CD4-positive, alpha-beta T cell treated with Interleukin-4 for 4 hours (primary cell): ENCODE measurements at places on chromosomes 1 and 21.

GRCh38 chr1:79663916-79664315 lies 657.4 kb upstream of the ADGRL4 start:
- DNase-seq = no peak

GRCh38 chr1:147756341-147756740 lies 4.1 kb downstream of the GJA5 start:
- DNase-seq = no peak

GRCh38 chr1:85575363-85575995 lies 5.1 kb upstream of the CCN1 start:
- no peak for DNase-seq

DNA sequence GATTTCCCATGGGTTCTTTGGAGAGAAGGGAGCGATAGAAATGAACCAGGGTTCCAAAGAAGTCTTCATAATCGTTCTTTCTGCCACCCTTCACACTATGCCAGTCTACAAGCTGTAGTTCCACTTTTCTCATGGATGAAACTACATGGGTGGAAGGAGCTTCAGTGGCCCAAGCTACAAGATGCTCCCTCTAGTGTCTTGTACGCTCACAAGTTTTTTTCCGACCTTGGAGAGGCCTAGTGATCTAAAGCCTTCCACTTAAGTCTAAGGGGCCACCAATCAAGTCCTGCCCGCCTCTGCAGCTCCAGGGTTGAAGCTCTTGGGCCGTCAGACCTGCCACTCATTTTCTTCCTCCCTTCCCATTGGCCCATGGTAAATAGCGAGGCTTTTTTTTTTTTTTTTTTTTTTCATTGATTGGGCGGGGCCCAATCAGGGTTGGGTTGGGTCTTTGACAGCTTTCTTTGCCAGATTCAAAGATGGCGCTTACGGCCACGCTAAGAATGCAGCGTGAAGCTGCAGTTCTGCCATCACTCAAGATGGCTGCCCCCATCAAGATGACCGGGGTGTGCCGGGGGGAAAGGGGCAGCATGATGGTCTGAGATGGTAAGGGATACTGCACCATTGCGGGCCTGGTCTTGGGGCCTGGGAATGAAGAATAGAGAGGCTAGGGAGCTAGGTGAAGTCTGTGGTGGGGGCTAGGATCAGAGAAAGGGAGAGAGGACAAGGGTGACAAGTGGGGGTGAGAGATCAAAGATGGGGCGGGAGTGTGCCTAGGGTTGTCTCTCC lies at the start of gene TOMM40L:
TOMM40L (plus strand) TSS at position 527 of the 786 bp plus-strand sequence. CDS start 430 bp downstream, outside the sequence.
- peak; percentile 99 for DNase-seq

GRCh38 chr1:19921310-19921709 lies 2.1 kb downstream of the PLA2G2E start:
- no peak for DNase-seq

- no peak for DNase-seq
Measured at GRCh38 chr1:175731581-175731980, 11.8 kb downstream of the TNR start.

GRCh38 chr1:227305894-227306626 lies 12.2 kb downstream of the CDC42BPA start:
- DNase-seq = no peak

- no peak for DNase-seq
Measured at GRCh38 chr1:82214606-82215005, 413.9 kb downstream of the ADGRL2 start.

GRCh38 chr1:59194621-59195020 lies 102.3 kb upstream of the FGGY start:
- DNase-seq = no peak

DNA sequence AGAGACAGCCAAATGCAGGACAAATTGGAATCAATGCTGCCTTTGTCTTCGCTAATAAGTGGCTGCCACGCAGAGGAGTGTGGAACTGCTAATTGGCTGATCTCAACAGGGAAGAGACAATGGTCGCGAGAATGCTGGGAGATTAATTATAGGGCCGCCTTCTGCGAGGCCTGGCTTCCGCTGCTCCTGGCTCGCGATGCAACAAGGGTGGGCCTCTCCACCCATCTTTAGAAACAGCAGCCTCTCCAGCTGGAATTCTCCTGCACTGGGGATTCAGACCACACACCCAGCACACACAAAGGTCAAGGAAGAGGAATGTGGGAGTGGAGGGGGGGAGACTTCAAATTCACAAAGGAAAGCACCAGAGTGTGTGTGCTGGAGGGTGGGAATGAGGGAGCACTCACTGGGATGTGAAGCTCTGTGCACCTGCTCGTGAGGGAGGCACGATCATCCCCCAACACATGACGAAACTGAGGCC lies 200.7 kb upstream of the GRIK3 start:
- DNase-seq = no peak

DNA sequence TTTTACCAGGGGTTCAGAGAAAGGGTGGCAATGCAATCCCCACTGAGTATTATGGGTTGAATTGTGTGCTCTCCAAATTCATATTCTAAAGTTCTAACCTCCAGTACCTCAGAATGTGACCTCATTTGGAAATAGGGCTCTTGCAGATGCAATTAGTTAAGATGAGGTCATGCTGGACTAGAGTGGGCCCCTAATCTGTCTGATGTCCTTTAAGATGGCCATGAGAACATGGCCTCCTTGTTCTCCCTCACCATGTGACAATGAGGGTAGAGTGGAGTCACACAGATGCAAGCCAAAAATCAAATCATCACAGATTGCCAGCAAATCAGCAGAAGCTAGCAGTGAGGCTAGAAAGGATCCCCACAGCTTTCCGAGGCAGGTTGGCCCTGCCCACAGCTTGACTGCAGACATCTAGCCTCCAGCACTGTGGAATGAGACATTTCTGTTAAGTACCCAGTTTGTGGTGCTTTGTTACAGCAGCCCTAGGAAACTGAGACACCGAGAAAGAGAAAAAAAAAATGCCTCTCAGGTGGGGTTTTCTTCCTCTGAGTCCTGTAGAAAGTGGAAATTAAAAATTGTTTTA lies 25.5 kb upstream of the CREG1 start:
- no peak for DNase-seq

DNA sequence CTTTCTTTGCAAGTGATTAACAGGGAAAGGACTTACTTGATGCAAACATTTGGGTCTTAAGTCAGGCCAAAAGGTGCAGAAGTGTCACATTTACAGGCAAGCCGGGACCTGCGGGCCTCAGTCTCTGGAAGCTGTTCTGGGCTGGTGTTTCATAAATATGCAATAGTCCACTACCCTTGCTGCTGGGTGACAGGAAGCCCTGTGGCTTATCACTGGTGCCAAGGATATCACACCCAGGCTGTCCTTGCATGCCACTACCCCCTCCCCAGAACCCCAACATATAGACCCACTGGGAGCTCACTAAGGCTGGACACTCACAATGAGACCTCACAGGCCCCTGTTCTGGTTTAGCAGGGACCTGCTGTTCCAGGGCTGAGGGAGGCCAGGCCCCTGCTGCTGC lies 3.4 kb upstream of the LEFTY2 start:
- DNase-seq = no peak

DNA sequence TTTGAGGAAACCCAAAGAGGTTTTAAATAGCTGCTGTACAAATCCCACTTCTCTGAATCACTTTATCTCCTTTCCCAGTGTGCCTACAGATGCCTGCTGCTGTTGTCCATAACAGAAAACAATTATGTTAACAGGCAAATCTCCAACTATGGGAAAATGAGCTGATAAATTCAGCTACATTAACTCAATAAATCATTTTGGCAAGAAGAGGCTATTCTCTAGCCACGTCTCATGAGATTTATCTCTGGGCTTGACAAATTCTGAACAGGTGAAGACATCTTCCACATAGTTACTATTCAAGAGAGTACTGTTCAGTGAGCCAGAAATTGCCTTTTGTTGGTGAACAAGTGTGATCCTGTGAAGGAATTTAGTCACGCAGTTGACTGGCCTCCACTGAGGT lies 327.1 kb upstream of the FMN2 start:
- DNase-seq = no peak

- no peak for DNase-seq
Measured at GRCh38 chr1:97365026-97365425, 555.8 kb downstream of the DPYD start.

- DNase-seq = no peak
Measured at GRCh38 chr1:71882637-71883036, 399.7 kb downstream of the NEGR1 start.
